ENCODE measurements at places on chromosomes 7 and 10.

- no peak for DNase-seq
Measured at GRCh38 chr7:22563032-22563501, 63.1 kb upstream of the STEAP1B start.

GRCh38 chr7:38274927-38275620 lies 1.6 kb upstream of the TARP start:
- no peak for DNase-seq

- DNase-seq: no peak
Measured at GRCh38 chr7:127998671-127999070, 32.6 kb downstream of the LRRC4 start.

DNA sequence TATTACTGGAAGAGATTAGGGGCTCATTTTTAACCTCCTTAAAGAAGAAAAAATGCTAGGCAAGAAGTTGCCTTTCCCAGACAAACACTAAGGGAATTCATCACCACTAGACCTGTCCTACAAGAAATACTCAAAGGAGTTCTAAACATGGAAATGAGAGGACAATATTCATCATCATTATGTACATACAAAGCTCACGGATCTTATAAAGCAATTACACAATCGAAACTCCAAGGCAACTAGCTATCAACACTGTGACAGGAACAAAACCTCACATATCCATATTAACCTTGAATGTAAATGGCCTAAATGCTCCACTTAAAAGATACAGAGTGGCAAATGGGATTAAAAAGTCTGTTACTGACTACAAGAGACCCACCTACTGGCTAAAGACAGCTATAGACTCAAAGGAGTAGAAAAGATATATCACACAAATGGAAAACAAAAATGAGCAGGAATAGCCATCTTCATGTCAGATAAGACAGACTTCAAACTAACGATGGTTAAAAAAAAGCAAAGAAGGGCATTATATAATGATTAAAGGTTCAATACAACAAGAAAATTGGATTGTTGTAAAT lies 246.6 kb downstream of the ADRA2A start:
- no peak for DNase-seq

DNA sequence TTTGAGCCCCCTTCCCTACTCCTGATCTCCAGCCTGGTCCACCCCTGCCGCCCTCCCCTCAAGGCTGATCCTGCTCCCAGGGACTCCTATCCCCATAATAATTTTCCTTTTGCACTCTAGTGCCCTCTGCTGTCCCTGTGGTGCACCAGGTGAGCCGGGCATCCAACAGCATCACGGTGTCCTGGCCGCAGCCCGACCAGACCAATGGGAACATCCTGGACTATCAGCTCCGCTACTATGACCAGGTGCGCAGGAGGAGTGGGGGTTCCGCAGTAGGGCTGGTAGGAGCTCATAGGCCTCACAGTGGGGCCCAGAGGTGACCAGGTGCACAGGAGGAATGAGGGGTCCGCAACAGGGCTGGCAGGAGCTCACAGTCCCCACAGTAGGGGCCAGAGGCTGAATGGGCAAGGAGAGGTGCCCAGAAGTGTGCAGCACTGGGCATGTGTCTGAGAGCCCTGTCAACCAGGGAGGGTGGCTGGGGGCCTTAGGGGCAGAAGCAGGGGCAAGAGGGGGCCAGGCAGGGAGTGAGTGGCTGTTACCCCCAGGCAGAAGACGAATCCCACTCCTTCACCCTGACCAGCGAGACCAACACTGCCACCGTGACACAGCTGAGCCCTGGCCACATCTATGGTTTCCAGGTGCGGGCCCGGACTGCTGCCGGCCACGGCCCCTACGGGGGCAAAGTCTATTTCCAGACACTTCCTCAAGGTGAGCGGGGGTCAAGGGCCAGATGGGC lies 11.7 kb downstream of the EPHB6 start:
- DNase-seq: no peak

GRCh38 chr7:156759579-156760202 lies 119.1 kb downstream of the RNF32 start:
- DNase-seq: no peak

DNA sequence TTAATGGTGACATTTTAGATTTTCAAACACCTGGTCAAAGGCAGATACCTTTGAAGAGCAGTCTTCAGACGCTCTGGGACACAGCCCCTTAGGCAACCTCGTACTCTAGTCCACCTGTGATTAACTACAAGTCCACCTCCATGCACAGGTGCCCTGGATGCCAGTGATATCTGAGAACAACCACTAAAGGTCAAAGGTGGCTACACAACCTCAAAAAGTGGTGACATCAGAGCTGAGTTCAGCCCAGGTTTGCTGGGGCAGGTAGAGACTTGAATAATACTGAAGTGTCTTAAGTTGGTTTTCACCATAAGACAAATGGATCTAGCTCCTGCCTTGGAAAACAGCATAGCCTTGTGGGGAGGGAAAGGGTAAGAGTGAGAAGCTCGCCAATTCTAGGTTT lies 143.4 kb upstream of the ADO start:
- DNase-seq: no peak

DNA sequence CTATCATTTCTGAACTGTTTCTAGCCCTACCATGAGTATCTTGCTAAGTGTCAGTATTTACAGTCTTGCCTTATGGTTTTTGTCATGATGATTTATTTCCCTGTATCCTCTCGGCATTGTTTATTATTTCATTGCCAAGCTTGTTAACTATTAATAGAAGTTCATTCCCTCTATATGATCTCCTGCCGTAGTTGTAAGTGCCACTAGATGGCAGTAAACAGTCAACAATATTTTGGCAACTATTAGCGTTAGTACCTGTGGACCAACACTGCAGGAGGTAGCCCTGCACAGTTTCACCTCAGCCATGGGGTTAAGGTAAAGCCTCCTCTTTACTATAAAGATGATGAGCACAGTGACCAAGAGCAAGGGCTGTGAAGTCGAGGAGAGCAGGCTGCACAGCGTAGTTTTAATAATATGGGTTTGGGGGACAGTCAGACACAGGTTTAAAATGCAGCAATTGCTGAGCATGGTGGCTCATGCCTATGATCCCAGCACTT lies 26.1 kb upstream of the CCNJ start:
- no peak for DNase-seq

GRCh38 chr7:98174334-98175259 lies 36.6 kb upstream of the BHLHA15 start:
- DNase-seq: no peak

DNA sequence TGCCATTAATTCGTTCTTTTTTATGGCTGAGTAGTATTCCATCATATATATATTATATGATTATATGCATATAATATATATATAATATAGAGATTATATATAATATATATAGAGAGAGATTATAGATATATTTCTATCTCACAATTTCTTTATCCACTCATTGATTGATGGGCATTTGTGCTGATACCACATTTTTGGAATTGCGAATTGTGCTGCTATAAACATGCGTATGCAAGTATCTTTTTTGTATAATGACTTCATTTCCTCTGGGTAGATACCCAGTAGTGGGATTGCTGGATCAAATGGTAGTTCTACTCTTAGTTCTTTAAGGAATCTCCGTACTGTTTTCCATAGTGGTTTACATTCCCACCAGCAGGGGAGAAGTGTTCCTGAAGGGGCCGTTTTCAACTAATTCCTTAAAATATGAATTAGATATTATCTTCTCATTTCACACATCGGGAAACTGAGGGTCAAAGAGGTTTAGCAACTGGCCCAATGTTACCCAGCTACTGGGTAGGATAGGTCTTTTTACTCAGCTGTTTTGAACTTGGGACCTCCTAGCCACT lies 16.5 kb downstream of the NFE2L3 start:
- no peak for DNase-seq

- DNase-seq: no peak
Measured at GRCh38 chr7:87003872-87004798, 55.3 kb downstream of the ELAPOR2 start.

GRCh38 chr7:84462259-84462658 lies 267.7 kb upstream of the SEMA3A start:
- no peak for DNase-seq

DNA sequence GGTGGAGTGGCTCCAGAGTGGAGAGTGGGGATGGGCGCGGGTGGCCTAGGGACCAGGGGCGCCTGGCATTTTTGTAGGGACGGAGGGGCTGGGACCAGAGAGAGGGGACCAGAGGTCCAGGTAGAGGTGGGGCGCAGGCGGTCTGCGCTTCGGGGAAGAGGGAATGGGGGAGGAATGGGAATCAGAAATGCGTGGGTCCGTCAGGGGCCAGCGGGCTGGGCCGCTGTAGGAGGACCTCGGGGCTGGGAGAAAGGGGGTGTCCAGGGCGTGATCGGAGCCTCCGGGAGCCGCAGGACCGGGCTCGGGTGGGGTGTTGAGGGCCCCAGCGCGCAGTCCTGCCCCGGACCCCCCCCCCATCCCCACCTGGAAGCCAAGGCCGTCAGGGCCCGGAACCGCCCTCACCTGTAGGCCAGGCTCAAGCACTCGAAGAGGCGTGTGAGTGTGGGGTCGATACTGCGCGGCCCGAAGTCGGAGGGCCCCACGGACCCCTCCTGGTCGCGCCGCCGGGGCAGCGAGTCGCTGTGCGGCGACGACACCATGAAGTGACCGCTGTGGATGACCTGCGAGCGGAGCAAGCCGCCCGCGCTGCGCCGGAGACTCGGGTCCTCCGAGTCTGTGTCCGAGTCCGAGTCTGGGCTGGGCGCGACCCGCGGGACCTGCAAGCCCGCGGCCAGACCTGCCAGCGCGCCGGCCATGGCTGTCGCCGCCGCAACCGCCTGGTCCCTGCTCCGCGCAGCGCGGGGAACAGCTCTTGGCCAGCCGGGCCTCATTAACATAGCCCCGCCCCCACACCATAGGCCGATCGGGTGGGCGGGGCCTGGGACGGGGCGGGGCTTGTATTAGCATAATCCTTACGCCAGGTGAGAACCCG lies at the start of gene MLXIPL:
TSS of gene MLXIPL (minus strand) at position 725 of the 871 bp plus-strand sequence. CDS start at position 695, 30 bp downstream.
- peak; percentile 38 for DNase-seq

All from T-helper 22 cell (primary cell).